ENCODE measurements at places on chromosomes 6 and 20.

- DNase-seq: no peak
Measured at GRCh38 chr20:62232770-62233645, 5.3 kb upstream of the OSBPL2 start.

DNA sequence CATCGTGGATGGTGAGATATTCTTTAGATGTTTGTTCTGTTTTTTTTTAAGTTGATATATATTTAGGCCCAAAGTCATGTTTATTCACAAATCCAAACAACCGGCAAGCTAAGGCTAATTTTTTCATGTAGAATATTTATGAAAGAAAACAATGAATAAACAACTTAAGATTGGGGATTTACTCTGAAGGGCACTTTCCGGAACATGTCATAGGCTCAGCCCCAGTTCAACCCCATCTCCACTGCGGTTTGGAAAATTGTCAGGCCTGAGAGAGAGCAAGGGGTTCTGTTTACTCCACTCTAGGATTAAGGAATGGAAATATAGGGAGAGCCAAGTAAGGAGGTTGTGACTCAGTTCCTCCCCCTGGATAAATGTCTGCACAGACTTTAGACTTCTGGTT is 18.3 kb downstream of the RPS6KA2 start:
- DNase-seq: no peak

GRCh38 chr20:20993372-20993771 is 112.8 kb downstream of the LINC00237 start:
- no peak for DNase-seq

DNA sequence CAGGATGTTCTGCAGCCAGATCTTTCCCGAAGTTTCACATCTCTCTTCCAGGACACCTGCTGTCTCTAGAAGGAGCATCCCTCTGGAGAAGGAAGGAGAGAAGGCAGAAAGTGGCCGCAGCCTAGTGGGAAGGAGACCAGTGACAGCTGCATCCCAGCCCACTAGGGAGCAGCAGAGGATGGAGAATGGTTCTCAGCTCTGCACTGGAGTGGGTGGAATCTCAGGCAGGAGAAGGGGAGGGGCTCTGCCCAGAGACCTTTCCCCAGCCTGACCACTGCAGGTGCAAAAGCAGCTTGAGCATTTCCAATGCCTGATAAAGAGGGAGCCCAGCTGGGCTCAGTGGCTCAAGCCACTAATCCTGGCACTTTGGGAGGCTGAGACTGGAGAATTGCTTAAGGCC is 32.3 kb downstream of the NCR2 start:
- no peak for DNase-seq

DNA sequence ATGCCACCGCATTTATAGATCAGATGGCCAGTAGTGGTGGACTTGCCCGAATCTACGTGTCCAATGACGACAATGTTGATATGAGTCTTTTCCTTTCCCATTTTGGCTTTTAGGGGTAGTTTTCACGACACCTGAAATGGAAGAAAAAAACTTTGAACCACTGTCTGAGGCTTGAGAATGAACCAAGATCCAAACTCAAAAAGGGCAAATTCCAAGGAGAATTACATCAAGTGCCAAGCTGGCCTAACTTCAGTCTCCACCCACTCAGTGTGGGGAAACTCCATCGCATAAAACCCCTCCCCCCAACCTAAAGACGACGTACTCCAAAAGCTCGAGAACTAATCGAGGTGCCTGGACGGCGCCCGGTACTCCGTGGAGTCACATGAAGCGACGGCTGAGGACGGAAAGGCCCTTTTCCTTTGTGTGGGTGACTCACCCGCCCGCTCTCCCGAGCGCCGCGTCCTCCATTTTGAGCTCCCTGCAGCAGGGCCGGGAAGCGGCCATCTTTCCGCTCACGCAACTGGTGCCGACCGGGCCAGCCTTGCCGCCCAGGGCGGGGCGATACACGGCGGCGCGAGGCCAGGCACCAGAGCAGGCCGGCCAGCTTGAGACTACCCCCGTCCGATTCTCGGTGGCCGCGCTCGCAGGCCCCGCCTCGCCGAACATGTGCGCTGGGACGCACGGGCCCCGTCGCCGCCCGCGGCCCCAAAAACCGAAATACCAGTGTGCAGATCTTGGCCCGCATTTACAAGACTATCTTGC is 725 bp downstream of the EEF1A1 start:
- peak; percentile 72 for DNase-seq

GRCh38 chr6:501891-502601 is 110.5 kb downstream of the IRF4 start:
- DNase-seq: peak; percentile 25

DNA sequence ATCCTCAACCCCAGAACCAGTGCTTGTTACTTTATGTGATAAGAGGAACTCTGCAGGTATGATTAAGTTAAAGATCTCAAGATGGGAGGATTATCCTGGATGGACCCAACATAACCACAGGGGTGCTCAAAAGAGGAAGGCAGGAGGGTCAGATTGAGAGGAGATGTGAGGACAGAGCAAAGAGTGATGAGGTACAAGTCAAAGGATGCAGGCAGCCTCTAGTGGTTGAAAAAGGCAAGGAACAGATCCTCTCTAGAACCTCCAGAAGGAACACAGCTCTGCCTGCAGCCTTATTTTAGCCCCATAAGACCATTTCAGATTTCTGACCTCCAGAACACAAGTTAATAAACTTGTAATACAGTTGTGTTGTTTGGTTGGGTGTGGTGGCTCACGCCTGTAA is 41.2 kb downstream of the PDSS2 start:
- DNase-seq: no peak

- no peak for DNase-seq
Measured at GRCh38 chr20:7967199-7967844, 27.1 kb upstream of the HAO1 start.

DNA sequence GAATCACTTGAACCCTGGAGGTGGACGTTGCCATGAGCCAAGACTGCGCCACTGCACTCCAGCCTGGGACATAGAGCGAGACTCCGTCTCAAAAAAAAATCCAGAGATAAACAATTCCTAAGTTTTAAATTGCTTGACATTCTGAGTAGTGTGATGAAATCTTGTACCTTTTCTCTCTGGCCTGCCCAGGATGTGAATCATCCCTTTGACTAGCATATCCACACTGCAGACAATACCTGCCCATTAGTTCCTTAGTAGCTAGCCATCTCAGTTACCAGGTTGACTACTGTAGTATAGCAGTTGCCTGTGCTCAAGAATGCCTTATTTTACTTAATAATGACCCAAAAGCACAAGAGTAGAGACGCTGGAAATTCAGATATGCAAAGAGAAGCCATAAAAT is 2.8 kb downstream of the ZFP57 start:
- no peak for DNase-seq

- DNase-seq: no peak
Measured at GRCh38 chr20:3812259-3812681, 8.1 kb upstream of the AP5S1 start.

Measured in T-helper 9 cell (primary cell).